ENCODE measurements at places on chromosomes 6 and 20. TPM values are rescaled to one million over a fixed set of nuclear protein-coding genes. Genes with fewer than 3 reads are reported as not detected.

The NRSN1 gene
- not detected for total RNA-seq

The BEND6 gene
- 4.0 TPM for total RNA-seq

The THBS2 gene
- 586 TPM for total RNA-seq

The HLA-A gene
- total RNA-seq = 669 TPM

The WFDC5 gene
- not detected for total RNA-seq

The MRPS10 gene
- 31.6 TPM for total RNA-seq
